ENCODE measurements at places on chromosomes 2 and 18. TPM values are rescaled to one million over a fixed set of nuclear protein-coding genes. Genes with fewer than 3 reads are reported as not detected.

ZRANB3 gene
- 15.7 TPM for total RNA-seq

SERPINB2 gene
- total RNA-seq: not detected

C18orf54 gene
- total RNA-seq: 4.8 TPM

TDRD15 gene
- total RNA-seq: not detected

KCNG2 gene
- not detected for total RNA-seq

DNA sequence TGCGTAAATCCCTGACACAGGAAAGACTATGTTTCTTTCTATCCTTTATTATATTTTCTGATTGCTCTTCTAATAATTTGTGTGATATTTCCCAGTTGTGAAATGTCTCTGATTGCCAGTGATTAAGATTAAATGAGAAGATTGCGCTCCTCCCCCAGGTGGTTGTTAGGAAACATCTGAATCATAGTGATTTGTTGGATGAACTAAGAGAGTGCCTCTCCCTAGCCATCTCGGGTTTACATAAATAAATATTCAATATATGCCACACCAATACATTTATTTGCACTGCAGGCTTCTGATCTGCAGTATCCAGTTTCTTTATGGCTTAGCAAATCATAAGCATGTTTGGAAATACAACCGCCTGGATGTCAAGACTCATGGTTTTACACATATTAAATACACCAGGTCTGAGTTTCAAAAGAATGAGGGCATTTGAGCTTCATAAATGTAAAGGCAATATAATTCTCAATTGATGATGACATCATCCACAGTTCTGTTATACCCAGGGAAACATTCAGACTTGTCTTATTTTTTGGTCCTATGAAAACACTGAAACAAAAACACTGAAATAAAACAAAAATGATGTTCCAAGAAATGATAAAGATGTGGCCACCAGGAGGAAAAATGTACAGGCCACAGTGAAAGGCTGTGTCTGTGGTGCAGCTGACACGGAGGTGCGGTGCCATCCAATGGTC is 826.7 kb upstream of the ACVR2A start:
- no peak for DNase-seq

- DNase-seq: no peak
Measured at GRCh38 chr2:29397039-29397438, 281.8 kb downstream of the CLIP4 start.

DNA sequence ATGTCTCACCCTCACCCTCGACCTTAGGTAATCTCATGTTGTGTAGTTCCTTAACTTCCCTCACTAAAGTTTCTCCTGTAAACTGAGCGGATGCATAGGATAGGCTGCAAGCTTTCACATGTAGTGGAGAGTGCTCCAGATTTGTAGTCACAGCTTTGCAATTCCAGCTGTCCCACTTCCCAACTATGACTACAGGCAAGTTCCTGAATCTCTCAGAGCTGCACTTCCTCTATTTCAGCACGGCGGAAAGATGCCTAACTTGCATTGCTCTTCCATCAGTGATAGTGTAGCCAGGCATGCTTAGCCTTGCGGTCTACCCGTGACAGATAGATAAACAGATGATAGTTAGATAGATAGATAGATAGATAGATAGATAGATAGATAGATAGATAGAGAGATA is 183.1 kb upstream of the CCDC68 start:
- no peak for DNase-seq

GRCh38 chr2:118249531-118249930 is 161.3 kb downstream of the INSIG2 start:
- DNase-seq: peak; percentile 52
